ENCODE measurements at places on chromosomes 11 and 22. TPM values are rescaled to one million over a fixed set of nuclear protein-coding genes. Genes with fewer than 3 reads are reported as not detected.

GRCh38 chr11:68211546-68211945 lies 1.6 kb downstream of the KMT5B start:
- no peaks in the 10 kb centered on the region for H3K36me3 ChIP-seq
- H3K4me3 ChIP-seq = peak overlapping the region; percentile 94
- DNase-seq = no peak

DNA sequence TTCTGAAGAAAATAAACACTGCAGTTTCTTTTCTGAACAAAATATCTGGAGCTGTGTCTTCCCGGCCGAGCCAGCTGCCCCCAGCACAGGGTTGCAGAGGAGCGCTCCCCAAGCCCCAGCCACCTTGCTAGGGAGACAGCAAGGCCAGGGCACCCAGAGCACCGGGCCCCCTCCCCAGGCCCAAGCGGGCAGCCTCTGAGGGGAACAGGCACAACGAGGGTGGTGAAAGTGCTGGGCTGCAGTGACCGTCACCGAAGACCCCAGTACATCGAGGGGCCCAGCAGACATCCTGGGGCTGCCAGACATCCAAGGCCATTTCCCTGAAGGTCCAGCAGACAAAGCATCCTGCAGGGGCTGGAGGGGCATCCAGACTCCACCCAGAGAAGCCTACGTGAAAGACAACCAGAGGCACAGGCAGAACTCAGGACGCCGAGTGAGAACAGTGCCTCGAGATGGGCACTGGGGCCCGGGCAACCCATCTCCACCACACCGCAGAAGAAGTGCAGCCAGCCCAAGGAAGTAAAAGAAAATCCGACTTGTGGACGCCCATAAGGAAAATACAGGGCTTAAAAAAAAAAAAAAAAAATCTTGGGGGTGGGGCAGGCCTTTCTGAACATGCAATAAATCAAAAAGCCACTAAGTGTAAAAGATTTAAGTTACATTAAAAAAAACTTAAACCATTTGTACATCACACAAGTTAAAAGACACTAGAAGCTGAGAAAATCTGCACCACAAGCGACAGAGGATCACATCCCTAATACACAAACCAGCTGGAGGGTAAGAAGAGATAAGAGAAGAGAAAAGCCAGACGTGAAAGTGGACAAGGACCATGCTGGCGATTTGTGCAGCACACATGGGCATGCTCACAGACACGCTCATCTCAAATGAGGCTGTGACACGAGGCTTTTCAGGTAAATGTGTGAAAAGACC lies 36.0 kb upstream of the COMT start:
- no peak overlapping the region for H3K4me3 ChIP-seq
- no peaks in the 10 kb centered on the region for H3K27me3 ChIP-seq
- DNase-seq = peak; percentile 26
- H3K27ac ChIP-seq = no peak overlapping the region

GRCh38 chr11:96168623-96169022 lies 174.4 kb downstream of the MAML2 start:
- no peak for DNase-seq
- H3K4me1 ChIP-seq = no peaks in the 10 kb centered on the region
- H3K36me3 ChIP-seq = no peaks in the 10 kb centered on the region

- no peak overlapping the region for H3K27ac ChIP-seq
- no peak overlapping the region for H3K4me3 ChIP-seq
- no peak for DNase-seq
Observed at GRCh38 chr11:13848031-13848430, 114.5 kb upstream of the SPON1 start.

- H3K4me1 ChIP-seq = peaks cover 22% of the 10 kb centered on the region
- no peaks in the 10 kb centered on the region for H3K36me3 ChIP-seq
- H3K27ac ChIP-seq = no peak overlapping the region
- no peak overlapping the region for H3K4me3 ChIP-seq
- H3K27me3 ChIP-seq = no peaks in the 10 kb centered on the region
Observed at GRCh38 chr22:42171946-42172719, 41.5 kb upstream of the CYP2D6 start.

GRCh38 chr11:61516191-61516590 lies 7.6 kb downstream of the LRRC10B start:
- H3K27ac ChIP-seq = no peak overlapping the region
- no peak for DNase-seq
- H3K36me3 ChIP-seq = no peaks in the 10 kb centered on the region
- H3K27me3 ChIP-seq = no peaks in the 10 kb centered on the region
- H3K4me1 ChIP-seq = peaks cover 4% of the 10 kb centered on the region

DNA sequence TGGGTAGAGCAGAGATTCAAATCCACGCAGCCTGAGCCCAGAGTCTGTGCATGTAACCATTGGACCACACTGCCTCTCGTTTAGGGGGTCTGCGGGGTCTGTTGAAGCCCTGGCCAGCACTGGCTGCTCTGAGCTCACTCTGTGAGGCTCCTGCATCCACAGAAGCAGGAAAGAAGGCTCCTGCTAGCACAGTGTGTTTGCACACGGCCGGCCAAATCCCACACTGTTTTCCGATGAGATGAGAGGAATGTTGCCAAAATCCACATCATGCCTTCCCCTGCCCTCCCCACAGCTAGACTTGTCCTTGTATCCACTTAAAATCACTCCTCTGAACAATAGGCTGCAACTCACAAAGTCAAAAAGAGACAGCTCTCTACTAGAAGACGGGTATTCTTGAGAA lies 10.6 kb upstream of the SLC22A12 start:
- no peaks in the 10 kb centered on the region for H3K4me1 ChIP-seq
- H3K27ac ChIP-seq = no peak overlapping the region
- no peak for DNase-seq
- H3K36me3 ChIP-seq = no peaks in the 10 kb centered on the region

GRCh38 chr11:6633422-6634408 lies 14.5 kb upstream of the TPP1 start:
- DNase-seq = peak; percentile 14
- H3K4me1 ChIP-seq = peaks cover 8% of the 10 kb centered on the region
- H3K36me3 ChIP-seq = peaks cover 22% of the 10 kb centered on the region
- H3K27ac ChIP-seq = no peak overlapping the region
- peaks cover 28% of the 10 kb centered on the region for H3K27me3 ChIP-seq

DNA sequence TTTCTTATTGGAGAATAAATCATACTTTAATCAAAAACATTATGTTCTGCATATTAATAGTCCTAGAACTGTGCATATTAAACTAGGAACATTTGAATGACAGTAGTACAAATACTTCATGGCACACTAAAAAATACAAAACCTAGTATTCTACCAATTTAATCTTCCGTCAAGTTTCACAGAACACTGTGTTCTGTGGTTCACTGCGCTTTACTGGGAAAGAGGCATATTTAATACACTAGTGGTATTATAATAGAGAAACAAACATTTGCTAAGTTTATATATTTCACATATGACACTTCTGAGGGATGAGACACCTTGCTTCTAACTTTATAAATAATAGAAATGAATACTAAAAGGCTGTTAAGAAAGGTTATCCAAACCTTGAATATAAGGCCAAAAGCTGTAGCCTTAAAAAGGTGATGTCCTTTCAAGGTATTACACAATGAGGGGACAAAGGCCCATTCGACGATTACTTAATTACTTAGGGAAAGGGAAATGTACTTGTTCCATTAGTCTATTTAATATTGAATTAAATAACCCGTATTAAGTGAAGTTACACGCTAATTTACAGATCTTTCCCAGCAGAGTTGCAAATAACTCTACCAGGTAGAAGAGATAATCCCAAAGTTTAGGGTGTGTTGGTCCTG lies 48.0 kb downstream of the NARS2 start:
- DNase-seq = no peak
- H3K36me3 ChIP-seq = no peaks in the 10 kb centered on the region
- no peak overlapping the region for H3K4me3 ChIP-seq
- H3K27me3 ChIP-seq = no peaks in the 10 kb centered on the region
- no peaks in the 10 kb centered on the region for H3K4me1 ChIP-seq

DNA sequence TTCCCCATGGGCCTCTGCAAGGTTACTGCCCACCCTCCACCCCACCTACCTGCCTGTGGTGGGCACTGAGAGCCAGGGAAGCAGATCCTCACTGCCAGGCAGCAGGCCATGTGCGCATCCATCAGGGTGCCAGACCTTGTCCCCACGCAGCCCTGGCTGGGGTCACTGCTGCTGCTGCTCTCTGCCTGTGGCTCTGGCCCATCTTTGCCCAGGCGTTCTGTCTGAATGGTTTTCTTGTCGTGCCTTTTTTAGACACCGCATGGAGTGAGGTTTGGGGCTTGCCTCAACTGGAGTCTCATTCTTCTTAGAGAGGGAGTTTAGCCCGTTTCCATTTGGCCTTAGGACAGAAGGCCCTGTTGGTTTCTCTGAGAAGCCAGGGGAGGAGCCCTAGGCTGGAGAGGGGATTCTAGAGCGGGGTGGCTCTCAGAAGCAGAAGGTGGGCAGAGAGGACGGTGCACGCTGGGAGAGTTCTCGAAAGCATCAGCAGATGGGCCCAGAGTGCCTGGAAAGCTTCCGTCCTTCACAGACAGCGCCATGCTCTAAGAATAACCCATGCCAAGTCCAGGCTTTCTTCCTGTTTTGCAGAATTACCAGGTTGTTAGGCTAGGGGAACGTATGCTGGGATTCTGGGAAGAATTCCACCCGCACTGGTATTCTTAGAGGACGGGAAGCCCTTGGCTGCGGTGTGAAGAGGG lies 8.1 kb downstream of the TANGO2 start:
- H3K36me3 ChIP-seq = no peaks in the 10 kb centered on the region
- H3K4me3 ChIP-seq = no peak overlapping the region
- H3K4me1 ChIP-seq = peaks cover 6% of the 10 kb centered on the region

GRCh38 chr22:49935561-49935960 lies 17.1 kb downstream of the CRELD2 start:
- H3K4me1 ChIP-seq = peaks cover 35% of the 10 kb centered on the region
- H3K4me3 ChIP-seq = peak overlapping the region; percentile 16
- no peaks in the 10 kb centered on the region for H3K27me3 ChIP-seq
- H3K36me3 ChIP-seq = no peaks in the 10 kb centered on the region
- H3K27ac ChIP-seq = no peak overlapping the region

DNA sequence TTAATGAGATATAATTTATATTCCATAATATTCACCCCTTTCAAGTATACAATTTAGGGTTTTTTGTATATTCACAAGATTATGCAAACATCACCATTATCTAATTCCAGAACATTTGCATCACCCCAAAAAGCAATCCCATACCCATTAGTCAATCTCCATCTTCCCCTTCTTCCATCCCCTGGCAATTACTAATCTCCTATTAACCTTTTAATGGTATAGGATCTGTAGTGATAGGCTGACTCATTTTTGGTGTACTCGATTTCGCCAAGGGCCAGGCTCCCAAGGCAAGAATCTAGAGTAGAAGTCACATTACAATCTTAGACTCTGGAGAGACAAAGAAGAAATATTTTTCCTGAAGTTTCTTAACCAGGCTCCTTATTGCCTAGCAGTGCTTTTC lies 113.4 kb downstream of the GAB2 start:
- H3K27me3 ChIP-seq = no peaks in the 10 kb centered on the region
- no peak overlapping the region for H3K27ac ChIP-seq
- H3K36me3 ChIP-seq = peaks cover 3% of the 10 kb centered on the region
- H3K4me1 ChIP-seq = no peaks in the 10 kb centered on the region
- H3K4me3 ChIP-seq = no peak overlapping the region

GRCh38 chr11:117519590-117519989 lies 191.9 kb downstream of the CEP164 start:
- H3K4me1 ChIP-seq = no peaks in the 10 kb centered on the region
- no peak overlapping the region for H3K27ac ChIP-seq
- no peak overlapping the region for H3K4me3 ChIP-seq
- no peak for DNase-seq
- no peaks in the 10 kb centered on the region for H3K36me3 ChIP-seq

Gene TCN1
- not detected for total RNA-seq

Gene GAB4
- total RNA-seq = not detected

Gene WNT7B
- not detected for total RNA-seq

Gene MRGPRX2
- not detected for total RNA-seq
